ENCODE measurements at places on chromosomes 13 and 19.

GRCh38 chr19:48152551-48152950, 17.6 kb downstream of the LIG1 start:
- DNase-seq, result peak; percentile 60

DNA sequence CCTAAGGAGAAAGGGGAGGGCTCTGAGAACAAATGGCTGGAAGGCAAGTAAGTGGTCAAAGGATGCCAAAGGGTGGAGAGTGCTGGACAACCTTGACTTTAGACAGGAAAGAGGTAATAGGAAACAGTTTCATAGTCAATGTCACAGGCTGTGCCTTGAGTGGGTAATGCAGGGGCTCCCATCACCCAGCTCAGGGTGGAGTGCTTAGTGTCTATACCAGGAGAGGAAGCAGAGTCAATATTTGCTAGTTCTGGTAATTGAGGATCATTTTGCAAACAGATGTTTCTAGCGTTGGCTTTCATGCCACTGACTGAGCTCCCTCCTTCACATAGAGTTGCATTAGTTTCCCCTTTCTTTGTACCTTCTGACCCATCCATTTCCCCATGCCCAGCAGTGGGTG, 64.6 kb upstream of the KL start:
- DNase-seq, result no peak

DNA sequence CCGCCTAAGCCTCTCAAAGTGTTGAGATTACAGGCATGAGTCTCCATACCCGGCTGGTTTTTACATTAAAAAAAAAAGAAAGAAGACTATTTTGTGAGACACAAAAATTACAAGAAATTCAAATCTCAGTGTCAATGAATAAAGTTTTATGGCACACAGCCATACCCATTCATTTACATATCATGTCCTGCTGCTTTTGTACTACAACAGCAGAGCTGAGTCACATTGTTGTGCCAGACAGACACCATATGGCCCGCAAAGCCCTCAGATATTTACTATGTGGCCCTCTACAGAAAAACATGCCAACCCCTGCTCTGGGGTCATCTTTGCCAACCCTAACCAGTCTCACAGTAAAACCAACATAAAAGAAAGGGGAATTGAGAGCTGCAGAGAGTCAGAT, 5.3 kb downstream of the SMIM7 start:
- no peak for DNase-seq

DNA sequence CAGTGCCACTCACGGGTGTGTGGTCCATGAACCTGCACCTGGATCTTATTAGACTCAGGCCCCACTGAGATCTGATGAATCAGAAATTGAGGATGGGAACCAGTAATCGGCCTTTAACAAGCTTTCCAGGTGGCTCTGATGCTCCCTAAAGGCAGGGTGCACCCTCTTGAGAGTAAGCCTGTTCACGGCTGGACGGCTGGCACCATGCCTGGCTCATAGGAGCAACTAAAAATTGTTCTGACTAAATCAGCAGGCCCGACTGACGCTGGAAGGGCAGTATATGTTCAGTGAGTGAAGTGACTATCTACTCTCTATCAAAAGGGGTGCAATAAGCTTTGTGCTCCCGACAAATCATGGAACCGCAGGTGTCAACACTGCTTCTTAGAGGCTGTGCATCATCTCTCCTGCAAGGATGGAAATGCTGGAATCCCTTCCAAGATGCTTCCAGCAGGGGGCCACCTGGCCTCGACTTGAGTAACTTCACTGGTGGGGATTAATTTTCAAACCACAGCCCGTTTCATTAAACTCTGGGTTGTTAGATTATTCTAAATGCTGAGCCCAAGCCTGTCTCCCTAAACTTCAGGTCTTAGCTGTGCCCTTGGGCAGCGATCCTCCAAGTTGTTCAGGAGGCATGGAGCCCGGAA, 28.4 kb downstream of the TMTC4 start:
- no peak for DNase-seq

DNA sequence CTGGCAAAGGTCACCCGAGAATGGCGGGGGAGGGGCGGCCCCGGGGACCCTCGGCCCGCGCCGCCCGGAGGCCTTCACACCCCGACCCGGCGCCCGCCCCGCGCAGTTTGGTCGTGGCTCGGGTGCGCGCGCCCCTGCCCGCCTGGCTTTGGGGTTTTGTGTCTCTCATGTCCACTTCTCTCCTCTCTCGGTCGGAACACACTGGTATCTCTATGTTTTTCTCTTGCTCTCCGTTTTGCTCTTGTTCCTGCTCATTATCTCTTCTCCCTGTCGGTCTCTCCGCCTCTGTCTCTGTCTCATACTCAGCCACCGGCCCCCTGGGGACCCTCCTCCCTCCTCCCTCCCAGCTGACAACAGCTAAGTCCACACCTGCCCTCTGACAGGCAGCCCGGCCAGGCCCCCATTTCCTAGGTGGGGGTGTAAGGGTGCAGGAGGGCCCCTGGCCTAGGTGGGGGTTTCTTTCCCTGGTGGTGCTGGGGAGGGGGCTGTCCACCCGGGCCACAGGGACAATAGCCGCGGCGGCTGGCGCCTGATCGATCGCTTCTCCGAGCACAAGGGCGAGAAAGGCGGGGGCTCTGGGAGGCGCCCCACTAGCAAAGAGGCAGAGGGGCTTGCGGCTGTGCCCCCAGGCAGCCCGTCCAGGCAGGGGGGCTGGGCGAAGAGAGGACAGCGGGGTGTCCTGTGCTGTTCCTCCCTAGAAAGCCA, 2.3 kb downstream of the ONECUT3 start:
- no peak for DNase-seq

- no peak for DNase-seq
These were observed 11.6 kb downstream of the BTBD2 start for GRCh38 chr19:2003874-2004273.

GRCh38 chr13:23898101-23898500, 799 bp upstream of the C1QTNF9B start:
- DNase-seq, result no peak

DNA sequence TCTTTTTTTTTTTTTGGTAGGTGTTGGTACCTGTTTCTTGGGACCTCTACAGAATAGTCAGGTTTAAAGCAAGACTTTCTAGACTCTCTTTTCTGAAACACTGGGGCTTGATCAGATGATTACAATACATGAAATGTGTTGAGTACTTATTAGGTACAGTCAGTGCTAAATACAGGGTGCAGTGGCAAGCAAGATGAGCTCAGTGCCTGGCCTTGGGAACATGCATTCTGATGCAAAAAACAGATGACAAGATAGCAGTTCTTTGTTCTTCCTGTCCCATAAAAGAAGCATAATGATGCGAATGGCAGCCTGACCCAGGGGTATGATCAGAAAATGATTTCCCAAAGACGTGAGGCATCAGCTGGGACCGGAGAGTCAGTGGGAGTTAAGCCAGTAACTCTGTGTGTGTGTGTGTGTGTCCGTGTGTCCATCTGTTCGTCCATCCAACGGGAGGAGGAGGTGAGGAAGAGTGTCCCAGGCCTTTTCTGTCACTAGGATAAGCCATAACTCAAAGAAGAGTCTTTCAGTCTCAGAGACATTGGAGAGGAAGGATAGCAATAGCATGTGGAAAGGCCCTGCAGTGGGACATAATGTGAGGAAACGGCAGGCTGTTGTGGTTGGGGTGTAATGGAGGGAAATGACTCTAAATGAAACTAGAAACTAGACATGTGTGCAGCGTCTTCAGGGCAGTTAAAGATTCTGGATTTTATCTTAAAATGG, 32.2 kb downstream of the SLAIN1 start:
- DNase-seq, result no peak

- no peak for DNase-seq
These were observed 12.2 kb downstream of the ZNF30 start for GRCh38 chr19:34938886-34939285.

- DNase-seq, result no peak
These were observed 4.9 kb downstream of the GSX1 start for GRCh38 chr13:27797228-27797624.

- DNase-seq, result no peak
These were observed 41.5 kb downstream of the FOXO1 start for GRCh38 chr13:40624986-40625385.

DNA sequence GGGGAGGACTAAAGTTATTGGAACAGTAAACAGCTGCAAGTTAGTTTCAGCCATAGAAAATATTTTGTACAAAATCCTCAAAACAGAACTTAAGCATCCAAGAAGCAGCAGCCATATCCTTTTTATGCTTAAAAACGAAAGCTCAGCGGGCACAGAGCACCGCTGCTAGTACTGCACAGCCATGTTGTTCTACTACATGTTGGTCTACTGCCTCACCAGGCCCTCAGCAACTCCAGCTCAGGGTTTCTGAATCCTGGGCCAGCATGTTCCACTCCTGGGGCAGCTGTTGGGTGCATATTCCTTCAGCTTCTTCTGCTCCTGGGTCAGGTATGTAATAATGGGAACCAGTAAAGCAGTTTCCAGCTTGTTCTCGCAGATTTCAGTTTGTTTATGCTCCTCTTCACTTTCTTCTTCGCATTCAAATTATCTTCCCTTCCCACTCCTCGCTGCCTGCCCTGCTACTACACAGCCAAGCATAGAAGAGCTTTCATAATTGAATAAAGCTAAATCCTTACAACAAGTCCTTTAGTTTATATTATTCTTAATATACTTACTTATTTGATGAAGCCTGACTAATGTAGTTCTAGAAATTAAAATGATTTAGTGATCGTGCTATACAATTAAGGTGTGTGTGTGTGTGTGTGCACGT, 820.5 kb upstream of the ATXN8OS start:
- DNase-seq, result no peak

DNA sequence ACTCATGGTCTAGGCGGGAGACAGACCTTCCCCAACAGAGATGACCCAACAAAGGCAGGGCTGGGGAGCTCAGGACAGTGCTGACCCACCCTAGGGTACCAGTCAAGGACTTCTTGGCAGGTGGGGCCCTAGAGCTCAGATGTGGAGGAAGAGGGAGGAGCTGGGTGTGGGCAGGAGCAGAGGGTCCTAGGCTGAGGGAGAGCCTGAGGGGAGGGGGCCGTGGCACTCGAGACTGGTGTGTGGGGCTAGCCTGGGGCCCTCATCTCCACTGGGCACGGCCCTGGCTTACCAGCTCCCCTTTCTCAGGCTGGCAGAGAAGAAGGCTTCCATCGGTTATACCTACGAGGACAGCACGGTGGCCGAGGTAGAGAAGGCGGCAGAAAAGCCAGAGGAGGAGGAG, 18.6 kb downstream of the CLASRP start:
- DNase-seq, result no peak

GRCh38 chr13:113126265-113127150, 3.9 kb downstream of the F10 start:
- no peak for DNase-seq

GRCh38 chr13:102440259-102440936, 38.5 kb upstream of the FGF14 start:
- no peak for DNase-seq

DNA sequence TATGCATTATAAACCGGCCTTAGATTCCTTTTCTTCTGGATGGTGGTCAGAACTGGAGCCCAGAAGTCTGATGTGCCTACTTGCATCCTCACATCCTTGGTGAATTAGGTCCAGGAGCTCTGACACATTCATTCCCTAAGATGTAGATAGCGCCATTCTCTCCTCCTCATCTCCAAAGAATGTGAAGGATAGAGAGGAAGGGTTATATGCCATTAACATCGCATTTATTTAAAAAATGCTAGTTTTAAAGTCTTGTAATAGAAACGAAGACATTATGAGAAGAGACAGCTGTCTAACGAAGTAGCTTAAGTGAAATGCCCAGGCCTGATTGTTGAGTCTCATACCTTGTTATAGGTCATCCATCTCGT, 9.7 kb downstream of the MBNL2 start:
- DNase-seq, result no peak

DNA sequence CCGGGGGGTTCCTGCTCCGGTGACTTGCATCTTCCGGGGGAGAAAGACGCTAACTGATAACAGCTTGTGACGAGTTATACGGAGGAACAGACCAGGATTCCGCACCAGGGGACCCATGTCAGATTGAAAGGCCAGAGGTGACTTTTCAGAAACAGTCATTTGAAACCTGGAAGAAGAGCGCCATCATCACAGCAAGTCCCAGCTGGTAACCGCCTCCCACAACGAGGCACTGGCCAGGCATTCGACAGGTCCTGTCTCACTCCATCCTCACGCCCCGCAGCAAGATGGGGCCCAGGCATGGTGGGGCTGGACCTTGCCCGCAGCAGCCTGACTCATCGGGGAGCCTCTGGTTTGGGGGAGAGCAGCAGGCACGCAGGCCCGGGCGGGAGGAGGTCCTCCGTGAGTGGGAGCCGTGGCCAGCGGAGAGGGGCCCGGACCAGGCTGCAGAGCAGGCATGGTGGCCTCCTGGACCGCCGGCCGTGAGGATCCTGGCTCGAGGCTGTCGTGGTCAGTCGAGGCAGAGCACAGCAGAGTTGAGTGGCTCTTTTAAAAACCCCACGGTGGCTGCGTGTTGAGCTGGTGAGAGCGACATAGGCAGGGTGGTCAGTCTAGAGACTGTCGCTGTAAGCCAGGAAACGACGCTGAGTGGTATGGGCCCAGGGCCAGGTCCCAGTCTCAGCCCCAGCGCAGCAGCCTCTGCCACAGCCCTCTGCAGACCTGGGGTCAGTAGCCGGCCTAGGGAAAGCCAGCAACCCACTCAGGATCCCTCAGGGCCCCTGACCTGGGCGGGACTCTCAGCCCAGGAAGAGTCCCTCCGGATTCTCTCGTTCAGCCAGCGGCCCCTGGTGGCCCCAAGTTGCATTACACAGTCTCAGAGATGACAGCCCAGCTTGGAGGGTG, 94.9 kb upstream of the MCF2L start:
- peak; percentile 78 for DNase-seq

- DNase-seq, result no peak
These were observed 100.7 kb downstream of the CRYL1 start for GRCh38 chr13:20424949-20425348.

- no peak for DNase-seq
These were observed 8.1 kb downstream of the PTGIR start for GRCh38 chr19:46616631-46617322.

DNA sequence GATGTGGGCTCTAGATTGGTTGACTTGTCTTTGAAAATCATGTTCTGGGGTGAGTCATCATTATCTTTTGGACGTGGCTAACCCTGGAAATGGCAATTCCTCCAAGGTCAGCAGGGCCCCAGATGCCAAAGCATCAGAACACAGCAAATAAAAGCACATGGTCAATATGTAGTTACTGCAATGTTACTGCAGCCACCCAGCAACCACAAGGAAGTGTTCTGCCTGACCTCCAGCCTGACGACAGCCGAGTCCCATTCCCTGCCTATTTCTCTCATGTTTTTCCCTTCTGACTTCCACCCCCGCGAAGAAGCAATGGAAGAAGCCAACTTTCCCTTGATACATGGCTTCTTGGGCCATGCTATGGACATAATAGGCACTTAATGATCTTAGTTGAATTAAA, 577.9 kb downstream of the IRS2 start:
- DNase-seq, result no peak

GRCh38 chr13:40272776-40273139, 393.7 kb downstream of the FOXO1 start:
- no peak for DNase-seq

DNA sequence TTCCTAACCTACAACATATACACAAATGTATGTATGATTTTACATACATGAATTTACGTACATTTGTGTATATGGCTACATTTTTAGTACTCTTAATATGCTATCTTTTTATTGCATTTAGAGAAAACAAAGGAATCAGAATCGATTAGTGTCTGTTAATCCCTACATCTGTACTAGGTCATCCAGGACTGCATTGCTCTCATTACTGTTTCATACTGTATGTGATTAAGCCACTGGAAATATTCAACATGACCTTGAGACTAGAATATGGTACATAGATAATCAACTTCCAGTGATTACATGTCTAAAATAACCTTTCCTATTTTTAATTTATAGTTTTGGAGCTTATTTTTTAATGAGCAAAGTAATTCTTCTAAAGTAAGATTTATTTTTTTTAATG, 5.3 kb upstream of the MAB21L1 start:
- no peak for DNase-seq

GRCh38 chr13:29740961-29741360, 109.5 kb downstream of the UBL3 start:
- no peak for DNase-seq

Data from stimulated activated CD4-positive, alpha-beta T cell treated with anti-CD3 and anti-CD28 coated beads, Interleukin-2, amount 100 ng/mL, for 48 hours (primary cell).